ENCODE measurements at places on chromosomes 11 and 22.

GRCh38 chr11:65516135-65516968 lies 8.5 kb upstream of the SCYL1 start:
- DNase-seq, result no peak

DNA sequence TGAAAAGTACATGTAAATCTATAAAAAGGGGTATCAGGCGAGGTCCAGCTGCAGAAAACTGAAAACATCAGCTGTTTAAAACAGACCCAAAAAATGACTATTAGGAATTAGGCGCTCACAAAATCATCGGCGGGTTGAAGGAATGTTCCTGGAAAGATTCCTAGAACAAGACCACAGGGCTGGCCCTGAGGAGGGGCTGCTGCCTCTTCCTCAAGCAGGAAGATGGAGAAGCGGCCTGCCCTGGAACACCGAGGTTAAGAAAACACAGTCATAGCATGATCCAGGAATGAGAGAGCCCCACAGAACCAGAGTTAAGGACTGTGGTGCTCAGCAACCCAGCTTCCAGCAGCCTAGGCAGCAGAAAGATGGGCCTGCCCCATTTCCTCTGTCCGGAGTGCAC lies 78.4 kb downstream of the C11orf91 start:
- no peak for DNase-seq

GRCh38 chr22:29604076-29604360 lies 585 bp downstream of the NF2 start:
- no peak for DNase-seq

- DNase-seq, result no peak
Observed at GRCh38 chr11:94649254-94649653, 82.1 kb downstream of the PIWIL4 start.

DNA sequence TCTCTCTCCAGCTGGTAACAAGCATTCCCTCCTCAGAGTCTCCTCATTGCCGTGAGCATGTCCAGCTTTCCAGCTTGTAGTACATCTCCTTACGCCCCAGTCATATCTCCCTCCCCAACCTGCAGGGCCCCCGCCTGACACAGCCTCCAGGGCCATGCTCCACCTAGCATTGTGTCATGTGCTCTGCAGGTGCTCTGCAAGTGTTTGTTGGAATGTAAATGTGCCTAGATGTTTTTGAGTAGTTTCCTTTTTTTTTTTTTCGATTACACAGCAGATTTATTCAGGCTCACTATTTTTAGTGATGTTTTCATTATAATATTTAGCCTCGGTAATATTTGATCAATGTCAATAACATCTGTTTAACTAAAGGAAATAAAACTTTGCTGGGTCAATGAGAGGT lies 82.5 kb downstream of the NCAM1 start:
- no peak for DNase-seq

DNA sequence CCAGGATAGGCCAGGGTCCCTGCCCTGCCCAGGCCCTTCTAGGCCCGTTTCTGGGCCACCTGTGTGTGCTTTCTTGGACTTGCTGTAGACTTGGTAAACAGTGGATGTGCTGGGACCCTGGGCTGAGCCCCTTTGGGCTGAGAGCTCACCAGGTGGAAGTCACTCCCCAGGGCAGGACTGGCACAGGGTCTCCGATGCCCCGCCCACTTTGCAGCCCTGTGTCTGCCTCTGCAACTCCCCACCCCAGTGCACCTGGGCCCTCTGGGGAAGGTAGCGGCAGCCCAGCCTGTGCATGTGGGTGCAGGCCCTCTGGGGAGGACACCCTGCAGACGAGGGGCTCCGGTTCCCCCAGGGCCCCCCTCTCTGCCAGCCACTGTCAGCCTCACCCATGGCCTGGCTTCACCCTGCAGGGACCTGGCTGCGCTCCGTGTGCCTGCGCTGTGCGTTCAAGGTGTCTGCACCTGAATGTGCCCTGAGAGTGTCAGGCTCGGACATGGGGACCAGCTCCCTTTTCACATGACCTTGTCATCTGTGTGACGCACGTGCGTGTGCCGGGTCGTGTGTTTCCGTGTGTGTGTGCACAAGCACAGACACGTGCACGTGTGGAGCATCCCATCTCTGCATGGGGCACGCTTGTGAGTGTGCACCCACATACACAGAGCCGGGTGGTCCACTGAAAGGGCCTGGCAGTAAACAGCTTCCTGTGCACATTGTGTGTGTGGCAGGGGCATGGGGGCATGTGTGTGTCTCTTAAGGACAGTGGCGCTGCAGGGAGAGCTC lies 118.5 kb downstream of the KCNQ1OT1 start:
- no peak for DNase-seq

DNA sequence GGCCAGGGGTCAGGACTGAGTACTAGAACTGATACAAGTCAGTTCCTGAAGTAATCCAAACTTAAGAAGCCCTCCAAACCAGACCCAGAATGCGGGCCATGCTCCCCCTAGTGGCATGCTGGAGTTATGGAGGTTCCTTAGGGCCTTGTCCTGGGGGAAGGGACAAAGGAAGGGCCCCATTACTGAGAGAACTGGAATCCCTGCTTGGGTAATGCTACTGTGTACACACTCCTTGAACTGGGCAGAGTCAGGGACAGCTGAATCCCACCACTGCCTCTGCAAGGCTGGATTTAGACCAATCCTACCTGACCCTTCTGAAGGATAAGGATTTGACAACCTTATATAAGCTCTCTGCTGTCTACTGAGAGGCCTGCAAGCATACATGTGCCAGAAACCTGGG lies 97.3 kb upstream of the AKIP1 start:
- DNase-seq, result peak; percentile 82

- no peak for DNase-seq
Observed at GRCh38 chr11:128948583-128948982, 5.9 kb upstream of the TP53AIP1 start.

- no peak for DNase-seq
Observed at GRCh38 chr11:12263141-12263693, 114.2 kb upstream of the PARVA start.

DNA sequence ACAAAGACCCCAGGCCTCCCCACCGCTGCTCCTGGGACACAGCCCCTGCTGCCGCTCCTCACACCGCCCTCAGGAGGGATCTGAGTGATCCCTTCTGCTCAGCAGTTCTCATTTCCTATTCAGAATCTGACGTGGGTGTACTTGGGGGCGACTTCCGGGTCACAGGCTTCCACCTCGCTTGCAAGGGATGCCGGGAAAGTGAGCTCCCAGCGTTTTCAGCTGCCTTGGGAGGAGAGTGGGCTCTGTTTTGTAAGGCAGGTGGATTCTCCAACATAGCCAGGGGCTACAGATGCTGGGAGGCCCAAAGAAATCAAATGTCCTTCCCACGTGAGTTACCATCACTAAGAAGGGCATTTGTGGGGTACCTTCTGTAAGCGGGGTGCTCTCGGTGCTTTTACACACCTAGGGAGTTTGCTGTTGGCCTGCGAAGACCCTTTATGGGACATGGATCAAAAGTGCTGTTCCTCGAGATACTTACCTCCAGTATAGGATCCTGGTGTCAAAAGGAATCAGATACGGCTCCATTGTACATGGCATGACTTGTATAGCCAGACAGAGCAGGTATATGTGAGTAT lies 9.7 kb upstream of the LRRC10B start:
- no peak for DNase-seq

DNA sequence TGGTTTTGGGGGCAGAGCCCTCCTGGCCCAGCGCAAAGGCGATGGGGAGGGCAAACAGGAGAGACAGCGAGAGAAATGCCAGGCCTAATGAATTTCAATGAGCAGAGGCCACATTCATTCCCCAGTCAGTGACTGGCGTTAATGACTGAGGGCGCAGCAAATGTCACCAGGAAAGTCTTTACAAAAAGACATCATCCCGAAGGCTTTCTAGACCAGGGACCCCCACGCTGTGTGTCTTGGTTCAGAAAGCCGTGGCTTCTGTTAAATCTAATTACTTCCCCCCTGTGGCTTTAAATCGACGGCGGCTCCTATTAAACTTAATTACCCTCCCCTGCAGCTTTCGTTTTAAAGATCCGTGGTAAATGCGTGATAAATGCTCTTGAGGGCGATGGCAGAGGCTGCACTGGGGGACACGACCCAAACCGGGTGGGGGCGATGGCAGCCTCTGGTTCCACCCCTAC lies 1.6 kb upstream of the FGF19 start:
- DNase-seq, result no peak

DNA sequence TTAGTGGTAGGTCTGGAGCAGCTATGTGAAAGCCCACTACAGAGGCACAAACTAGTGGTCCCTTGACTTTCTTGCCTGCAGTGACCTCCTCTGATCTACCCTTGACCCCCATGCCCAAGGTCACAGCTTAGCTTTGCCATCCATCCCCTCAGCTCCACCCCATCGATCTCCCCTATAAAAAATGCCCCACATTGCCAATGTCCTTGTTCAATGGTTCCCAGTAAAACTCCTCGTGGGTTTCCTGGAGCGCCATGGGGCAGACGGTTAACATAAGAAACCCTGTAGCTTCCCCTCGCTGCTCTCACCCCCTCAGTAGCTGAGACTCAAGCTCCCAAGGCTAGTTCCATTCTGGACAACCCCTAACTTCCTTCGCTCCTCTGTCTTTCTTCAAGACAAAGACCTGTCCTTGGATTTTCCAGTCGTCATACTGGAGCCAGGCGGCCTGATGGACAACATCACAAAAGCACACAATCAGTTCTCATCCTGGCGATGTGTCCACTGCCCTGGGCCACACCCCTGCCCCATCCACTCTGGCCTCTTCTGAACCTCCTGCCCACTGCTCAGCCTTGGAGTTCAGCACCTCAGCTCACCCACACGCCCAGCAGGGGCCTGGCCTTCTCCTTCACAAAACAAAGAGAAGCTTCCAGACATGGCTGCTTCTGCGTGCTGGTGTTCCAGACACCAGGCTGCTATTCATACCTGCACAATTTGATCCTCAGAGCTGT lies 1429.3 kb downstream of the BRD1 start:
- DNase-seq, result no peak

All from HFF-Myc (cell line).